A549 treated with AZD2906 at 1 μM for 4 hours (cell line): ENCODE measurements at places on chromosomes 7 and 10. TPM values are rescaled to one million over a fixed set of nuclear protein-coding genes. Genes with fewer than 3 reads are reported as not detected.

The GRM3 gene
- total RNA-seq = not detected in 5 replicates

The ATP6V1F gene
- 238 to 260 TPM (median 250 TPM) in 5 replicates for total RNA-seq

The C10orf143 gene
- total RNA-seq = 0.45 to 0.86 TPM (median 0.59 TPM) in 5 replicates

The PRPS1L1 gene
- total RNA-seq = not detected in 5 replicates

The SPDYE6 gene
- not detected in 5 replicates for total RNA-seq

The GLI3 gene
- total RNA-seq = 0.08 to 0.30 TPM (median 0.23 TPM) in 5 replicates

The NKX1-2 gene
- 0.02 to 0.05 TPM (median 0.03 TPM) in 5 replicates for total RNA-seq

The SAP25 gene
- 0.15 to 0.47 TPM (median 0.25 TPM) in 5 replicates for total RNA-seq

The FANK1 gene
- 1.8 to 2.7 TPM (median 2.2 TPM) in 5 replicates for total RNA-seq

The VIM gene
- total RNA-seq = 1,625 to 1,778 TPM (median 1,701 TPM) in 5 replicates

The NKX6-2 gene
- total RNA-seq = 0.33 to 0.91 TPM (median 0.67 TPM) in 5 replicates
